ENCODE measurements at places on chromosomes 4 and X. TPM values are rescaled to one million over a fixed set of nuclear protein-coding genes. Genes with fewer than 3 reads are reported as not detected.

PFKFB1 gene
- total RNA-seq = not detected

SHROOM4 gene
- total RNA-seq = 1.7 TPM

CXorf49 gene
- not detected for total RNA-seq

ENPEP gene
- total RNA-seq = 0.78 TPM

SOX3 gene
- 5.6 TPM for total RNA-seq

HS6ST2 gene
- 5.0 TPM for total RNA-seq

MAMLD1 gene
- total RNA-seq = 0.94 TPM

H2BW2 gene
- not detected for total RNA-seq

GPR143 gene
- 1.2 TPM for total RNA-seq

PCDH10 gene
- total RNA-seq = 43.8 TPM

NALF2 gene
- 1.9 TPM for total RNA-seq

NMU gene
- total RNA-seq = 1.9 TPM

DNA sequence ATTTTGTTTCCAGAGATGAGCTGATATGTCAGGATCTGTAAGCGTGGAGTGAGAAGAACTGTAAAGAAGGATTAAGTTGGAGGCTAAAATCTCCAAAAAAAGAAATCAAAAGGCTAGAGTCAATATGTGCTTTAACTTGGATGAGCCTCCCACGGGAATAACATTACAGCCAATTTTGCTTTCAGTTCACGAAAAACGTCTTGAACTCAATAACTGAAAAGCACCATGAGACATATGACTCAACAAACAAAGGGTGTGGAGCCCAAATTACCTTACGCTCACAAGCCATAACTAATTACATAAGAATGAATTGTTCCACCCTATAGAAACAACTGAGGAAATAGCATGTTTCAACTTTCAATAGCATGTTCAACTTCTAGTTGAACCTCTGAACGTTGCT lies 22.3 kb downstream of the TMPRSS11D start:
- DNase-seq = no peak

DNA sequence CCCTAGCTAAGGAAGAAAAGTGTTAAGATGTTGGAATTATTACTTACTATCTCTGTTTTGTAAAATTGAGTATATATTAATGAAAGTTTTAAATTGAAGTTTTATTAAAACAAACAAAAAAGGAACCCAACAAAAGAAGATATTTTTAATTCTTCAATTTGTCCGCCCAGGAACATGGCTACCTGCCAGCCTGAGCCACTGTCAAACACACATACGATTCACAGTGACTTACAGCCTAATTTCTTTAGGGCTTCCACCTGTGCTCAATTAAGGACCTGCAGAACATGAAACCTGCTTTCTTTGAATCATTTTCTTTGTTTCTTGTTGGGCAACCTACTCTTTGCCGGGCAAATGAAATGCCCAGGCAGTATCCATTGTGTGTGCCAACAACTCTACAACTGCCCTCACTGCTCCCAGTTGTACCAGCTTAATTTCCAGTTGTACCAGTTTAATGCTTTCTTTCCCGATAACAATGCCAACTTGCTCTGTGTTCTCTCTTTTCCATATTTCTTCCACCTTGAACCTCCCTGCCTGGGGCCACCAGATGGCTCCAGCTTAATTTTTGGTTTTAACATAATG lies 181.7 kb downstream of the GBA3 start:
- DNase-seq = no peak

DNA sequence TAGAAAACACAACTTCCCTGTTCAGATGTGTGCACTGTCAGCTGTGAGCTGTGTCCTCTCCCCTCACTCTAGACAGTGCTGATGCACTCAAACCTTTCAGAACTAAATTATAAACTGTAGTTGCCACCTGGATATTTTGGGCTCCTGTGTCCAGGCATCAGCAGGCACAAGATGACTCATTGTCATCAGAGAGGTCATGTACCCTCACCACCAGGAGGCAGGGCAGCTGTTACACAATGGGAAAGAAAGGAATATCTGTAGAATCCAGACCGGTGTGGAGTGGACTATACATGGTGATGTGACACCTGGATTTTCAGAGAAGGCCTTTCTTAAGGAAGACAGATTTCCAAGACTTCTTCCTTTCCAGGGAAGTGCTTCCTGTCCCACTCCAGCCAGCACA lies 854.4 kb upstream of the AGA start:
- DNase-seq = no peak

GRCh38 chr4:112560084-112560483 lies 44.1 kb upstream of the NEUROG2 start:
- no peak for DNase-seq

- DNase-seq = no peak
These were observed 23.0 kb upstream of the UGT2B15 start for GRCh38 chr4:68693325-68694075.

GRCh38 chrX:155632431-155633100 lies 19.8 kb upstream of the TMLHE start:
- DNase-seq = no peak

GRCh38 chrX:40496728-40497127 lies 84.0 kb upstream of the ATP6AP2 start:
- no peak for DNase-seq

- no peak for DNase-seq
These were observed 18.6 kb downstream of the ACSL4 start for GRCh38 chrX:109714340-109714958.

GRCh38 chrX:110734894-110735541 lies 60.6 kb downstream of the CHRDL1 start:
- no peak for DNase-seq

DNA sequence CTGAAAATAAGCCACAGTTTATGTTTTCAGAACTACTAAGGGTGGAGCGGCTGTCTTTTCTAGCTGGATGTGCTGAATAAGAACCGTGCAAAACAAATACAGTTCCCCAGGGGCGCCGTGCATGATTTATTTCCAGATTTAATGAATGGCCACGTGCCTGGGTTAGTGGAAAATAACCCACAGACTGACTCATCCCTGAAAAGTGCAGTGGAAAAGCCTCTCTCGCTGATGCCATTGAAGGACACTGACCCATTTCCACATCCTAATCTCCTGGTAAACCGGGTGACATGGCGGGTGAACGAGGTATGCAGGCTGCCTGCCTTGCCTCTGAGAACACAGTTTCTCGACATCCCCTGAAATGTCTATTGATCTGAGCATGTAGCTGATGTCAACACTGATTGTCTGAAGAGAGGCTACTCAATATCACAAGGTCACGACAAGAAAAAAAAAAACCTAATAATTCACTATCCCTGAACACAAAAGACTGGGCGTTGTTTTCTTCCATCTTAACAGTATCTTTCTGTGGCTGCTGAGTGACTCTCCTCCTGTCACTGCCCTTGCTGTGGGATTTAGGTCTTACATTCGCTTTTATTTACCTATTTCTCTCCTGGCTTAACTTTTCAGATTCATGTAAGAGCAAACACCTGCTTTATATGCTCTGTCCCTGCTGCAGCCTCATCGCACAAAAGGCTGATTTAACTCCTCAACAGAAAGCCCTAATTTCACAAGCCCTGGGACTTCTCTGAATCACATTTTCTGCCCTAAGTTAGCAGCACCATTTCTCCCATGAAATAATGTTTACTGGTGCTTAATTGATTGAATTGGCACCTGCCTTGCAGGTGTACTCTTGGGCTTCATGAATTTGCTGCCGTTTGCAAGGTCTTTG lies 76.9 kb upstream of the SCOC start:
- peak; percentile 34 for DNase-seq

- no peak for DNase-seq
These were observed 68.7 kb downstream of the APBB2 start for GRCh38 chr4:41145571-41146078.

DNA sequence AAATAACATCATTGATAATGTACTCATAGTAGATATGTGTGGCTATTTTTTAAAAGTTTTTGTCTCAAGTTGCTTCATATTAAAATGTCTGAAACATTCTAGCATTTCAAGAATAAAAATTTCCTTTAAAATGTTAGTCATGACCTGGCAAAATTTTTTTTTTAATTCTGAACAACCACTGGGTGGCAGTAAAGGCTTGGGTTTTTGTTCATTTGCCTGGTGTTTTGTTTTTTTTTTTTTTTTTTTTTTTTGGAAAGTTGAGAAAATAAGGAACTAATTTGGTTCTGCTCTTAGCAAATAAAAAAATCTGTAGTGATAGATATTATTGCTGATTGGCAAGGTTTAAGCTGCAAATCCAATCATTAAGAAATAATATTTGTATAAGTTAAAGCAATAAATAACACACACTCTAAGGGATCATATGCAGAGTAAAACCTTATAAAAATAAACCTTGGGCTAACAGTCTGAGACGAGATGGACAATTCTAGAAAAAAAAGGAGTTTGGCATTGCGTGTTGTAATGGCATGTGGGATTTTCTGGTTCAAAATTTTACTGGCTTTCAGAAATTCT lies 81.4 kb downstream of the CEP44 start:
- no peak for DNase-seq

DNA sequence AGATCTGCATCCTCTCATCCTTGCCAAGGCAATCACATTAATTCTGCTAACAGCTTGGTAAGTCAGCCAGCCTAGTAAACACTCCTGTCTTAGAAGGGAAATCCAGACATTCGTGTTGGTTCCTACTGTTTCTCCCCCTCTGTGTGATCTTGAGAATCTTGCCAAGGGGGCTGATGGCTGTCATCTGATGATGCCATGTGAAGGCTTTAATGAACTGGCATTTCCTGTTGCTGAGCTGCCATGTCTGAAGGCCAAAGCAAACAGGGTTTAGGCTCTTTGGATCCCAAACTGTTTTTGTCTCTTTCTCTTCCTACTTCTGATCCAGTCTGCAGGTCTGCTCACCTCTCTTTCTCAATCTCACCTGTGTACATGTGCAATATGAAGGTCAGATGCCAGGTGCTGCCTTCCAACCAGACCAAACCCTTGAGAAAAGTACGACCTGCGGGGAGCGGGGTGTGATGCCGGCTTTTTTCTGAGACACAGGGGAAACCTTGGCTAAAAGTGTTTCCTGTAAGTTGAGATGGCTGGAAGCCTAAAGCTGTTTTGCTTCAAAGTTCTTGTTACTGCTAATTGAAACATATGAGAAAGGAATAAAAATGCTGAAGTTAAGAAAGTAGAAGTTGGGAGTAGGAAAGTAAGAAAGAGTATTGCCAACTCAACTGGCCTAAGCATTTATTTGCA lies 532.9 kb downstream of the ANKRD50 start:
- no peak for DNase-seq

DNA sequence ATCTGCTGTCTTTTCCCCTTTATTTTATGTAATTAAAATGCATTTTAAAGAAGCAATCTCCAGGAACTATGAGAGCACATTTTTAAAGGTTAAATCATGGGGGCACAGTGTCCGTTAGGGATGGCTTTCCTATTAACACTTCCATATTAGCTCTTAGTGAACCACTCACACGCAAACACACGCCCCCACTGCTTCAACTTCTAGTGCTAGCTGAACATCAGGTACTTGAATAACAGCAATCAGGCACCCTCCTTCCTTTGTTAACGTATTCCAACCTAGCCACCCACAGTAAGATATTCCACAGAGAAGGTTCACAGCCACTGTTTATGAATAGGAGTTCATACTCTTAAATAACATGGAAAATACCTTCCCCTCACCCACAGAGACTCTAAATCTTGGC lies 9.3 kb downstream of the TMEM255A start:
- DNase-seq = no peak

All from occipital lobe (tissue), 3 donors.